ENCODE measurements at places on chromosomes 6 and 20.

- DNase-seq = no peak
These were observed 48.7 kb upstream of the CDH4 start for GRCh38 chr20:61203320-61203719.

DNA sequence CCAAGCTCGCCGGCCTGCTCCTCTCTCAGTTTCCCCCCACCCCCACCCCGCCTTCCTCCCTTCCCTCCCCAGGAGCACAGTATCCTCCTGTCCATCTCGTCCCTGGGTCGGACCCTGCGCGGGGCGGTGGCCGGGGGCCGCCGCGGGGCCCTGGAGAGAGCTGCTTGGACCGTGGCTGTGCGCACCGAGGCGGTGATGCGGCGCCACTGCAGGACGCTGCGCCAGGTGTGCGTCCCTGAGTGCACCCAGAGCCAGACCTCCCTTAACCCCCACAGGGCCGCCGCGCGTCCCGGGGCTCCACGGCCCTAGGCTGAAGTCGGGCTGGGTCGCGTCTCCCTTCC lies 2.2 kb downstream of the C20orf204 start:
- no peak for DNase-seq

DNA sequence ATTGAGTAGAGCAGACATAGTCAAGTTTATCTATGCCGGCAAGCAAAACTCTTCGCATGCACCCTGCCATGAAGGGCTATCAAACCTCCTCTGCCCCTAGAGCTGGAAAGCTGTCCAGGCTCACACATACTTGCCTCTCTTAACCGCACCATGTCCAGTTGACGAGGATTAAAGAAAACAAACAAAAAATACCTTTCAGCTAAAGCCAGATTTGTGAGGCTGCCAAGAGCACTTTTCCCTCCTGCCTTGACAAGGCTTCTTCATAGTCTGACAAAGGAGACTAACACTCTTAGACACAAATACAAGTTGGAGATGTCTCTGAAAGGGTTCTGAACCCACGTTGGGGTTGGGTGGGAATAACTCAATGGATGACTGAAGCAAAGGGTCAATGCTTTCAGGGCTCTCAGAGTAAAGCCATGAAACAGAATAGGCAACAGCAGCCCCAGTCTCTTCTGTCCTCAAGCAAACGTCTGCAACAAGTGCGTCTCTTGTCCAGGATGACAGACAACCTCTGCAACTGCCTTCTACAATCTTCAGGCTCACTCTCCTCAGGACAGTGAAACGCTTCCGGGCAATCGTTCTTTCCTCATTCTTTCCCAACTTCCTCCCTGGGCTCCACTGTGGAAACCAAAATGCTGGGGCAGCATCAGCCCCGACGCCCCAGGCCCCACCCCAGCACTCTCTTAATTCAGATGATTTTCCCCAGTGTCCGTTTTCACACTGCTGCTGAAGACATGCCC lies 57.8 kb downstream of the AGPAT4 start:
- no peak for DNase-seq

GRCh38 chr20:36951979-36952738 lies 651 bp upstream of the SAMHD1 start:
- DNase-seq = no peak

GRCh38 chr6:14713008-14713960 lies 532.6 kb upstream of the JARID2 start:
- DNase-seq = no peak

DNA sequence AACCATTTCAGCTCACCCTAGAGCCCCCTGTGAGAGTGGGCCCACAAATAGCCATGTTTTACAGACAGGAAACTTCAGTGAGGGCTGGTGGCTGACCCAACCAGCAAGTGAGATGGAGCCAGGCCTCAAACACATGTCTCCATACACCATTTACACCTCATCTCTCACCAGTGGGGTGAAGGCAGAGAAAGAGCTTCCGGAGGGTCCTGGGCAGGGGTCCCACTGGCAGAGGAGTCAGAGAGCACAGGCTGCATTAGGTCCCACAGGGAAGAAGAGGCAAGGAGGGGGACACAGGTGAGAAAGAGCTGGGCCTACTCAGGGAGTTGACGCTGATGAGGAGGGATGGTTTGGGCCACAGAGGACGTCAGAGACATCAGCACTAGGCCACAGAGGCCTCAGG lies 172.6 kb downstream of the VEGFA start:
- no peak for DNase-seq

DNA sequence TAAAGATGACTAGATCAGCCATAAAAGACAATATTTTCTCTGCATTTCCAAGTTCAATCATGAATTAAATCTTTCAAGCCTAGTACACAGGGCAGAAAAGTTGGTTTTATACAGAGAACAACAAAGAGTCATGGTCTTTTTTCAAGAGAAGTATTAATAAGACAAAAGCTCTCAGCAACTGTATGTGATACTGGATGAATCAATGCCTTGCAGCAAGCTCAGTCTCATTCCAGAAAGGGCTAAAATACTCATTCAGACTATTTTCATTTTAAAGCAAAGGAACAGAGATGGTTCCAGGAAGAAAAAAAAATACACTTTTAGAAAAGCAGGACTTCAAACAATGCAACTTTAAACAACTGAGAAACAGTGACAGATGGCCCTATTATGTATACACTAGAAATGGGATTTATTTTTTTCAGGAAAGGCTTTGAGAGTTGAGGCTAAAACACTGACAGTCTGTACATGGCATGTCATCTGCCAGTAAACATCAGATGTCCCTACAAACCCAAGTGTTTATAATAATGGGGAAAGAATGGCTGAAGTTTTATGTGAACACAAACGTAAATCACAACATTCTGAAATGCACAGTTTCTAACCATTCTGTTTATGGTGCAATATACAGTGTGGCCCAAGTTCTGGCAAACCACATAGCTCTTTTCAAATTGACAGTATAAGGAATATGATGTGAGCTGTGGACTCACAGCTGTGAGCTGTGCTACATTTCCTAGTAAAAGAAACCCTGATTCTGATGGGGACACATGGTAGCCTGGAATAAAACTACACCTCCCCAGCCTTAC lies 114.3 kb upstream of the DST start:
- DNase-seq = no peak

- DNase-seq = no peak
These were observed 62.2 kb downstream of the GMDS start for GRCh38 chr6:2183246-2183645.

- no peak for DNase-seq
These were observed 184.1 kb upstream of the GMDS start for GRCh38 chr6:2429460-2429859.

- DNase-seq = no peak
These were observed 338 bp downstream of the UTRN start for GRCh38 chr6:144285548-144285797.

DNA sequence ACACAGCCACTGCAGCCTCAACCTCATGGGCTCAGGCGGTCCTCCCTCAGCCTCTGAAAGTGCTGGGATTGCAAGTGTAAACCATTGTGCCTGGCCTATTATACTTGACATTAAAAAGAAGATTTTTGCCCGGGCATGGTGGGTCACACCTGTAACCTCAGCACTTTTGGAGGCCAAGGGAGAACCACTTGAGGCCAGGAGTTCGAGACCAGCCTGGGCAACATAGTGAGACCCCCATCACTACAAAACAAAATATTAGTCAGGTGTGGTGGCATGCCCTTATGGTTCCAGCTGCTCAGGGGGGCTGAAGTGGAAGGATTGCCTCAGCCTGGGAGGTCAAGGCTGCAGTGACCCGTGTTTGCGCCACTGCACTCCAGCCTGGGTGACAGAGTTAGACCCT lies 42.4 kb downstream of the FAM217A start:
- DNase-seq = no peak

- DNase-seq = no peak
These were observed 42.4 kb downstream of the PACRG start for GRCh38 chr6:162770136-162770535.

DNA sequence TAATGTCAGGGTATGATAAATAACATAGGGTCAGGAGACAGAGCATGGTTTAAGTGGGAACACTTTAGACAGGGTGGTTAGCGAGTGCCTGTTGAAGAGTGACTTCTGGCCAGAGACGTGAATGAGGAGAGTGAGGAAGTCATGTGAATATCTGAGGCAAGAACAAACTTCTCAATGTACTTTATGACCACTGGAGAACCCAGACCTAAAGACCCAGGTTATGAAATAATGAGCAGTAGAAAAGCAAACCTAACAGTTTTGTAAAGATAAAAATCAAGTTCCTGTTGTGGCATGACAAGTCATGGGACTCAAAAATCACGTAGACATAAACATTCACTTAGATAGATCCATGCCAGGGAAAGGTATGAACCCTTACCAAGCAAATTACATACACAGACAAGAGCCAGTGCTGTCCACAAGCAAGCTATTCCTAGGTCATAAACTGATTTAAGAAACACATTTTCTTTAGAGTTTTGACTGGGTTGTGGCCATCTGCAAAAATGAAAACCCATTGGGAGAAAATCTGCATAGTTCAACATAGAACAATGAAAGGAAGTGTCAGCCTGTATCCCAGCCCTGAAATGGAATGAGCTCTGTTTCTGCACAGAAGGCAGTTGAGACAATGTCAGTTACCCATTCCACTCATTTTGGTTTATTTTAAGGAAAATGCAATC lies 2.2 kb upstream of the MYCT1 start:
- no peak for DNase-seq

DNA sequence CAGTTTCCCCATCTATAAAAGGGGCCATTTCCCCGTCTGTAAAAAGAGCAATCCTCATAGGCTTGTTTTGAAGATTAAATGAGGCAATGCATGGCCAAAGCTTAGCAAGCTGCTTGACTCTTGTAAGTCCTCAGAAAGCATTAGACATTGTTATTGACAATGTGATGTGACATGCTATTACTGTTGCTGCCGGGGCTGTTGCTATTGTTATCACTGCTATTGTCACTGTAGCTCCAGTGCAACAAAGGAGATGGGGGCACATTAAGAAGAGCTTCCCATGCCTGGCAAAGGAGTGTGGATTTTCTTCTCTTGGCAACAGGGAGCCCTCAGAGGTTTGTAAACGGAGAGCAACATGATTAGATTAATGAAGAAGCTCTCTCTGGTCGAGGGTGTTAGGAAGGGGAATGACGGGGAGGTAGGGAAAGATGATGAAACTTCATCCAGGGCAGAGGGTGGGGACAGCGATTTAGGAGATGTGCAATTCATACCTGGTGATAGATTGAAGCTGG lies 33.1 kb upstream of the FAM83D start:
- no peak for DNase-seq

DNA sequence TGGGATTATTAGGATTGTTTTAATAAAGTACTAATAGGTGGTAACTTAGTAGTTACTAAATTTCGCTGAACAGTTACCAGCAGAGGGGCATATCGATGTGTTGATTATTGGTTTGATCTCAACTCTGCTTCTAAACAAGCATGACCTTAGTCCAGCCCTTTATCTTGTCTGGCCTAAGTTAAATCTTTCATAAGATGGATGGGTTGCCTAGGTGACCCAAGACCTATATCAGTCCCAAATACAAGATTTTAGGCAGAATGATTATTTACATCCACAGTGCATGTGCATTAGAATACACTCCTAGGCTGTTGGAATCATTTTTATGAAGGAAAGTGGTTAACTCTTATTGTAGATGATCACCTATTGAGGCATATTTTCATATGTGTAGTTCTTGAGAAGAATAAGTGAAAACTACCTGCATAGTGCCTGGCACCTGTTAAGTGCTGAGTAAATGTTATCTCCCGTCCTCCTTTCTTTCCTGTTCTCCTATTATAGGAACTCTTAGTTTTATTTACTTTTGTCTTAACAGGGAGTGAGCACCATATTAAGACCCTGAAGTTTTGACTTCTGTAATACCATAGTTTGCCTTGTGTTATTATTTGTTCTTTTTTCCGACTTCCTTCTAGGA lies 1.1 kb downstream of the HSF2 start:
- no peak for DNase-seq

DNA sequence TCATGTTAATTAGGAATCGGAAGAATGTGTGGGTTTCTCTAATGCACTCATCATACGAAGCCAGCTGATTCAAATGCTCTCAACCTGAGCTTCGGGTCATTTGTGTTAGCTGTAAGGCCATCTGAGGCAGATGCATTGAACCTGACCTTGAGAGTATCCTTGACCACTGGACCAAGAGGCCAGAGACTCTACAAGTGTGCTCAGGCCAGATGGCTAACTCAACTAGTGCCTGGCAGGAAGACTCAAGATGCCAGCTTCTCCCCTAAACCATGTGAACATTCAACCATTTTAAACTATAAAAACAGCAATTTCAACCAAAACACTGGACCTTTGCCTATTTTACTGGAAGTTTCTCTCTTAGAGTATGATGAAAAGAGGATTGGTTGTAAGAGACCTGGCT lies 168.6 kb upstream of the CDH4 start:
- no peak for DNase-seq

DNA sequence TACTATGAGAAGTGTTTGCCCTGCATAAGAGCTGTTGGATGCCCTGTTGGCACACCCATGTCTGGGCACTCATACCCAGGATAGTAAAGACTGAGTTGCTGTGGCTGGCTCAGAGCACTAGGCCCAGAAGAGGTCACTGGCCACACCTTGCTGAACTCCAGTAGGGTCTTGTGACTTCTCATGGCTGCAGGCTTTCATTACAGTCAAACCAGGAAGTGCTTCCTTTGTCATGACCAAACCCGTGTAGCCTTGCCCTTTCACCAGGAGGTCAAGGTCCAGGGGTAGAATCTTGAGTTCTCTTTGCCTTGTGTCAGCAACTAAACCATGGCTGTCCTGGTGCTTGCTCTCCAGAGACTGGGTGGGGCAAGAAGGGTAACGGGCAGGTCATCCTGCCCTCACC lies 49.5 kb downstream of the CD164 start:
- DNase-seq = no peak

DNA sequence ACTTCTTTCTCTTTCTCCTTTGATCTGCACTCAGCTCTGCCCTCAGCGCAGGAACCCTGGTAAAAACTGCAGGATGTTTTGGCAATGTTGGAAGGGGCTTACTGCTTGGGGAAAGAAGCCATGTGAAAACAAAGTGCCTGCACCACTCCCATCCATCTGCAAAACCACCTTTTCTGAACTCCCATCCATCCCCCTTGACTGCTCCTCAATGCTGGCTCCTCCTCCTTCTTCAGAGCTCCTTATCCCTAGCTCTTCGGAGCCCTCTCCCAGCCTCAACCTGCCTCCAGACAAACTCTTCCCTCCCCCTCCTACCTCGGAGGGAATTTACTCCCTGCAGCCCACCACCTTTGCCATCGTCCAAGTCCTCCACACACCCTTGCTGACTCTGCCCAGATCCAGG lies 4.2 kb upstream of the ZBTB12 start:
- no peak for DNase-seq

- peak; percentile 72 for DNase-seq
These were observed at the start of gene DUSP22 for GRCh38 chr6:291697-292505. TSS of gene DUSP22 (plus strand) at chr6:292487. CDS start at chr6:292540, 53 bp downstream.

GRCh38 chr20:33299111-33299603 lies 16.1 kb downstream of the BPIFB1 start:
- DNase-seq = peak; percentile 55

DNA sequence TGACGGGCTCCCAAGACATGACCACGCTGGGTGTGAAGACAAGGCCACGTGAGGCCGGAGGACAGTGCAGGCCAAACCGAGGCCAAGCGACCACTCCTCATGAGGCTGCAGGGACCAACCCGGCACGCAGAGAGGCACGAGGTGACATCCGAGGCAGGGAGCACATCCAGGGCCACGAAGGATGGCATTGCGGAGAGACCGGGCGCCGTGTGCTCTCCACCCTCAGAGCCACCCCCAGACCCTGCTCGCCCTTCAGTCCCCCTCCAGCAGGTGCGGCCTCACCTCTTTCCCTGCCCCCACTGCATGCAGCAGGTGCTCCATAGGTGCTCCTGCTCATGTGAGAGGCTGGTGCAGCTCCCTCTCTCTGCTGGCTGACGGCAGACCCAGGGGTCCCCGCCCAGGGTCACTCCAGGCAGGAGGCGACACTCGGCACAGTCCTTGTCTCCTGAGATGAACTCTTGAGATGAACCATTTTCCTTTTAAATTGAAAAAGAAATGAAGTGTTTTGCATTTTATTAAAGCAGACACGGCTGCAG lies 33.8 kb upstream of the CHRNA4 start:
- no peak for DNase-seq
